ENCODE measurements at places on chromosomes 7 and 10.

GRCh38 chr7:99737726-99738125, 2.7 kb upstream of the CYP3A7 start:
- DNase-seq, result no peak

- DNase-seq, result no peak
Measured at GRCh38 chr7:157253850-157254249, 83.0 kb upstream of the DNAJB6 start.

- DNase-seq, result no peak
Measured at GRCh38 chr10:109587366-109587765, 335.9 kb downstream of the XPNPEP1 start.

- DNase-seq, result no peak
Measured at GRCh38 chr10:42934351-42934811, 142.5 kb upstream of the RET start.

DNA sequence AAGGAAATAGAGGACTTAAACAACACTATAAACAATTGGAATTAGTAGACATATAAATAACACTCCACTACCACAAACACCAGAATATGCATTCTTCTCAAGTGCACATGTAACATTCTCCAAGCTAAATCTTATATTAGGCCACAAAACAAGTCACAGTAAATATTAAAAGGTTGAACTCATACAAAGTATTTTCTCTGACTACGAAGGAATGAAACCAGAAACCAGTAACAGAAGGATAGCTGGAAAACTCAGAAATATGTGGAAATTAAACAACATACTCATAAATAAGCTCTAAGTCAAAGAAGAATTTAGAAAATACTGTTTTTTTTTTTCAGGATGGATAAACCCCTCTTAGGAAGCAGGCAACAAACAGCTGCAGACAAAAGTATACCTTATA, 77.4 kb upstream of the IGFBP3 start:
- no peak for DNase-seq

DNA sequence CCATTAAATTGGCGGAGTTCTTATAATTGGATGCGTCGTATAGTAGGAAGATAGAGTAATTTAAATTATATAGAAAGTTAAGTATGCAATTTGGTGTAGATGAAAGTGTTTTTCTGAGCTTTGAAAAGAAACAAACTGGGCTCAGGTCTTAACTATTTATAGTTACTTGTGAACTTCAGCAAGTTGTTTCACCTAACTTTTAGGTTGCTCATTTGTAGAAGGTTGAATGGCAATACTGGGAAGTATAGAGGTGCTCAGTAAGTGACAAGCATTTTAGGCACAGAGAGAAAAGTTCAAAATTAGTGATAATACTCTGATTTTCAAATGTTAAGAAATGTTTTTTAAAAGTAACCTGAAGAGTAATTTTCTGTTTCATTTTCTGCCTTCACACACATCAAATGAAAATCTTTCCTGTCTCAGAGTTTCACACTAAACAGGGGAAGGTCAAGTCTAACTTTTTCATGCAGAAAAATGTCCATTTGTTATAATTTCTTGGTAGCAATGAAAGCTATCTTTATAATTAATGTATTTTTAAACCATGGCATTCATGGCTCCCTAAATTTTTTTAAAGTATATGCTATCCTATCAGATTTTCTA, 146.5 kb downstream of the PHF14 start:
- no peak for DNase-seq

DNA sequence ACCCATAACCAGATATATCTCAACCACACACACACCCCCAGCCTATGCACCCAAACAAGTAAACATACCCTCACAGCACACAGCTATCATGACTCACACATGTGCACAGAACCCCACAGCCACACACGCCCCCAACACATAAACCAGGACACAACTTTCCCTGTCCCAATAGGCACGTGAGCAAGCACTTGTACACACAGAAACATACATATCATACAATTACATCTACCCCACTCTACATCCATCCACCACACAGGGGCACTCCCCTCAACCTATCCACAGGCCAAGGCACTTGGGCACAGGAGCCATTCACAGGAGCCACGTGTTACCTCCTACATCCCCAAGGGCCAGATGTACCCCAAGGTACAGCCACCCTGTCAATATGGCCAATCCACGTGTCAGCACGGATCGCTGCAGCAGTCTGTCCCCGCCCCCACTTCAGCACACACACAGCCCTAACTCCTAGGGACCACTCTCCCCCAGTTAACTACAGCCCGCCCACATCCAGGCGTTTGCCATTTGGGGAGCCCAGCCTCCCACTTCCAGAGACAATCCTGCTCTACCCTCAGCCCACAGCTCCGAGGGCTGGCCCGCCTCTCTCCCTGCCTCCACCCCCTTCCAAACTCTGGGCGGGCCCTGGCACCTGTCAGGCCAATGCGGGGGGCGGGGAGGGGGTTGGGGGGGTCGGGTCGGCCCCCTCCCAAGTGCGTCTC, 163.5 kb downstream of the SH3PXD2A start:
- no peak for DNase-seq

GRCh38 chr7:130270947-130271800, 4.5 kb downstream of the CPA2 start:
- no peak for DNase-seq

DNA sequence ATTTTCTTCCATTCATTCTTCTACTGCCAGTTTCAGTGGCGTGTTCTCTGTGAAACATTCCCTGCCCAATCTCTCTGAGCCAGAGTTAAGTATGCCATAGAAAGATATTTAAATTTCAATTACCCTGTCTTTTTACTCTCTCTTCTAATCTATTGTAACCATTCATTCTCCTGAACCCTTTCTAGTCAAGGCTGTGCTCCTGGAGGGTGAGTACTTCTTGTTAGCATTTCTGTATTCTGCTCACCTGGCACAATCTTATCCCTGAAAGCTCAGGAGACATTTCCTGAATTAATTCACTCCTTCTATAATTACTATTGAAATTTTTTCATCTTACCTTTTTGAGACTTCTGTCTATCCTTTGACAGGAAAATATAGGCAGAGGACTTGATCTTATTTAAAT, 271.7 kb downstream of the HGF start:
- no peak for DNase-seq

- no peak for DNase-seq
Measured at GRCh38 chr7:111168182-111168581, 77.3 kb downstream of the LRRN3 start.

GRCh38 chr10:47381103-47381395, 3.0 kb downstream of the ZNF488 start:
- DNase-seq, result no peak

- DNase-seq, result no peak
Measured at GRCh38 chr7:101953248-101953819, 135.9 kb downstream of the CUX1 start.

GRCh38 chr10:128052696-128053095, 73.5 kb downstream of the MKI67 start:
- DNase-seq, result no peak

GRCh38 chr7:32224276-32224675, 154.1 kb upstream of the PDE1C start:
- DNase-seq, result no peak

DNA sequence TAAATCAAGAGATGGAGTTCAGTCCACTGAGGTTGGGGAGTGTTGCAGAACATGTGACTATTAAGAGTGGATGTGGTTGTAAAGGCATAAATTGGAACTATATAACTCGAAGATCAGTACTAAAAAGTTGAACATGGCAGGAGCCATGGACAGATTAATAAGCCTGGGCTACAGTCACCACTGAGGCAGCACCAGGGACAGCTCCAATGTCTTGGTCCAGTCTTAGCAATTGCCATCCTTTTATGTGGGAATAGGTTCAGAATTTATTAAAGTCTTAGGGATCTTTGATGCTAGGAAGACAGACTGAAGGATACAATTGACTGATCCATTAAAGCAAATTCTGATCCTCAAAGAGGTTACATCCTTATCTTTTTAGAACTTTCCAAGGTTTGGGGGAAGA, 156.6 kb downstream of the ADRA2A start:
- no peak for DNase-seq
